ENCODE measurements at places on chromosomes 12 and 14. TPM values are rescaled to one million over a fixed set of nuclear protein-coding genes. Genes with fewer than 3 reads are reported as not detected.

DNA sequence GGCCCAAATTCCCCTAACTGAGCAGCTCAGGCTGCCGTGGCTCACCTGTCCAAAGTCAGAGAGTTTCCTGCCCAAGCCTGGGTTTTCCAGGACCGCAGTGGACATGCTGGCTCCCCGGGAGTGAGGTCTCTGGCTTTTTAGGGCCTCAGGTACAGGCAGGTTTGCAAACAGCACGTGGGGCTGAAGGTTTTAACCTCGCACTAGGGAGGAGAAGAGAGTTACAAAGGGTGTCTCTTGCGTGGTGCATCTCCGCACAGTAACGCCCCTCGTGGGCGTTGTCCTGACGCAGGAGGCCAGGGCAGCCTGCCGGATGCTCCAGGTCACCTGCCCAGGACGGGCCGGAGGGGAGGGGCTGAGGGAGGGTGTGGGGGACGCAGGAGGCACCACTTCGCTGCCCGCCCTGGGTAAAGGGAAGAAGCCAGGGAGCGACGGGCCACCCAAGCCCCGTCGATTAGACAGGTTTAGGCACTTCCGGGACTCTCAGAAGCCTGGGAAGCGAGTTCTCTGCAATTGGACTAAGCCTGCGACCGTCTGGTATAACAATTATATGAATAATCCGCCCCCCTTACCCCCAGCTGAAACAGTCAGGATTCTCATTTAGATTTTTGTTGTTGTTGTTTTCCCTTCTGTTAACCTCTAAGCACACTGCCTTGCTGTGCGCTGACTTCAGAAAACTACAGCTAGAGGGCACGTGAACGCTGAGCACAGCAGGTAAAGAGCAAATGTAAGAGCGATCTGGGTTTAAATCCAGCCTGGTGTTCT is at the start of gene PAH:
Gene PAH, minus strand, starts transcription at position 219 of the 762 bp plus-strand sequence. Its CDS starts 114 bp downstream, at position 105.
- no peaks in the 10 kb centered on the region for H3K27me3 ChIP-seq
- H3K27ac ChIP-seq, result no peak within 1 kb of the TSS
- no peak for DNase-seq
- no peak within 1 kb of the TSS for H3K4me3 ChIP-seq
- no peaks in the 10 kb centered on the region for H3K36me3 ChIP-seq

CD163L1 gene
- total RNA-seq, result 69.3 TPM

KITLG gene
- total RNA-seq, result 15.8 TPM

DNA sequence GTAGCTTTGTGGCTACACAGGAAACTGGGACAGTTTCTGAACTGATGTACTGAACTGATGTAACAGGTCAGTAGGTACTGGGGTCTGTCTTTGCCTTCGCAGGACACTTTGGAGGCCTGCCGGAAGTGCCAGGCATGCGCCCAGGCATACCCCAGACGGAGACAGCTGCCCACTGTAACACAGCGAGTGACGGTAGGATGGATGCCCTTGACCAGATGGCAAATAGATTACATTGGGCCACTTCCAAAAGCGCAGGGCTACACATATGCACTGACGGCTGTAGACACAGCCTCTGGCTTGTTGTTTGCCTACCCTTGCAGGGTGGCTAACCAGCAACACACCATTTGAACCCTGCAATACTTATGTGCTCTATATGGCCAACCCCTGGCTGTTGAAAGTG is 94.1 kb upstream of the TMPO start:
- no peaks in the 10 kb centered on the region for H3K27me3 ChIP-seq
- H3K36me3 ChIP-seq, result no peaks in the 10 kb centered on the region
- no peak overlapping the region for H3K4me3 ChIP-seq
- H3K27ac ChIP-seq, result no peak overlapping the region
- DNase-seq, result no peak

TMEM119 gene
- total RNA-seq, result not detected

- H3K4me3 ChIP-seq, result no peak overlapping the region
- DNase-seq, result no peak
- no peaks in the 10 kb centered on the region for H3K27me3 ChIP-seq
- no peaks in the 10 kb centered on the region for H3K36me3 ChIP-seq
- 0 out of 2 replicates have a peak, but pooled peaks cover 5% of the 10 kb centered on the region for H3K4me1 ChIP-seq
Measured at GRCh38 chr12:105419606-105420005, 89.1 kb downstream of the C12orf75 start.

DNA sequence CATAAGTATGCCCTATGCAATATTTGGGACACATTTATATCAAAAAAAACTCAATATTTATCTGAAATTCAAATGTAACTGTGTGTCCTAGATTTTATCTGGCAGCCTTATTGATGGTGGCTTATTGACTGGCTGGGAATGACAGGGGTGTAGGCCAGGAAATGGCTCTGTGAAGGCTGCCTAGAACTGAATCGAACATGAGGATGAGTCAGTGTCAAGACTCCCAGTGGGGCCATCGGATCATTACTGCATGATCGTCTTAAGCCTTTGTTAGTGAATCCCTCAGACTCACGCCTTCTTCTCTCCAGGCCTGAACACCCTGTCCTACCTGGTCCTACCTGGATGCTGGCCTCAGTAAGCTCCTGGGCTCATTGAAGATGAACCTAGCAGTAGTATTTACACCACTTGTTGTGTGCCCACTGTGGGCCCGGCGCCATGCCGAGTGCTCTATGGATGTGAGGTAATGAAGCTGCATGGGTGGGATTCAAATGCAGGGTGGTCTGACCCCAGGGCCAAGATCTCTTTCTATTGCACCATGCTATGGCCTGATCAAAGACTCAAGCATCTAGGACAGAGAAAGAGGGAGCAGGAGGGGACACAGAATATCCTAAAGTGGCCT is 21.0 kb upstream of the FAIM2 start:
- DNase-seq, result no peak
- no peaks in the 10 kb centered on the region for H3K36me3 ChIP-seq
- no peak overlapping the region for H3K27ac ChIP-seq
- H3K4me1 ChIP-seq, result no peaks in the 10 kb centered on the region
- no peaks in the 10 kb centered on the region for H3K27me3 ChIP-seq

GRCh38 chr14:76769636-76770292 is 8.5 kb downstream of the VASH1 start:
- H3K4me1 ChIP-seq, result peaks cover 17% of the 10 kb centered on the region
- peaks cover 73% of the 10 kb centered on the region for H3K27me3 ChIP-seq
- H3K36me3 ChIP-seq, result no peaks in the 10 kb centered on the region
- no peak for DNase-seq
- no peak overlapping the region for H3K4me3 ChIP-seq
- H3K27ac ChIP-seq, result no peak overlapping the region

TCL1B gene
- not detected for total RNA-seq

DNA sequence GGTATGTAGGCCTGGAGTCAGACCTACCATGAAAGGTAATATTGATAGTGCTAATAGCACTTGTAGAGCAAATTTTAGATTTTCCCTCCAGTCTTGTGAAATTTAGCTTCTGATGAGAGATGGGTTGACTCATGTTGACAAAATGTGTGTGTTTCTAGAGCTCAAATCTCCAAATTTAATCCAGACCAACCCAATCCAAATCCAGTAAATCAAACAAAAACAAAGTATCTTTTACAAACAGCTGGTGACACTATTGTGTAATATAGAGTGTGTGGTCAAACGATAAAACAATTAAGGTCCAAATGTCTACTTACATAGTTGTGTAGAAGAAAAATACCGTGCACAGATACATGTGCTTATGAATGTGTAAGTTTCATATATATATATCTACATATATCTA is 63.4 kb upstream of the KITLG start:
- no peak overlapping the region for H3K27ac ChIP-seq
- H3K4me3 ChIP-seq, result no peak overlapping the region
- H3K36me3 ChIP-seq, result no peaks in the 10 kb centered on the region
- no peaks in the 10 kb centered on the region for H3K4me1 ChIP-seq

TAOK3 gene
- 60.5 TPM for total RNA-seq

DNA sequence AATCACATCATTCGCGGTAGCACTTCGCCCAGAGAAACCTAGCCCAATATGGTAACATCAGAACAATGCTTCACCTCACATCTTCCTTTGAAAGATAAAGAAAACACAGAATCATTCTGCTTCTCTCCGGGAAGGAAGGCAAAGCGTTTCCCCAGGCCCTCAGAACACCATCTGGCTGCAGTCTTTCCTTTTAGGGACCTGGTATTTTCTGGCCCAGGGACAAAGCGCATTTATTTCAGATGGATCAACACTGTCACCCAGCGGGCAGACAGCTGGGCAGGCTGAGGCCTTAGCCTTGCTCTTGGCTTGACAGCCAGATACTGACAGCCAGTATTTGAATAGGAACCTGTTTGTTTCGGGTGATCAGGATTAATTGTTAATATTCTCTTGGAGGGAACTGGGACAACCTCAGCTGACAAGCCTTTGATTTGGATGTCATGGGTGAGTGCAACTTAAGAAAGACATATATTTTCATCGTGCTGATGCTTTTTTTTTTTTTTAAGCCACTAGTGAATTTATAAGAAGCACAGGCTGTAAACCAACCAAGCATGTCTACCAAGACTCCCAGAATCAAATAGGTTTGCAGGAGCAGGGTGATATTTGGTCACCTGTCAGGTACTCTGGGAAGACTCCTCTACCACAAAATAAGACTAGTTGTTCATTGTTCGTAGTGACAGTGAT is 118.9 kb downstream of the VEZT start:
- no peak overlapping the region for H3K4me3 ChIP-seq
- H3K27me3 ChIP-seq, result no peaks in the 10 kb centered on the region
- H3K27ac ChIP-seq, result no peak overlapping the region
- DNase-seq, result peak; percentile 61
